SJCRH30 (cell line): ENCODE measurements at places on chromosomes 2 and 18. TPM values are rescaled to one million over a fixed set of nuclear protein-coding genes. Genes with fewer than 3 reads are reported as not detected.

DNA sequence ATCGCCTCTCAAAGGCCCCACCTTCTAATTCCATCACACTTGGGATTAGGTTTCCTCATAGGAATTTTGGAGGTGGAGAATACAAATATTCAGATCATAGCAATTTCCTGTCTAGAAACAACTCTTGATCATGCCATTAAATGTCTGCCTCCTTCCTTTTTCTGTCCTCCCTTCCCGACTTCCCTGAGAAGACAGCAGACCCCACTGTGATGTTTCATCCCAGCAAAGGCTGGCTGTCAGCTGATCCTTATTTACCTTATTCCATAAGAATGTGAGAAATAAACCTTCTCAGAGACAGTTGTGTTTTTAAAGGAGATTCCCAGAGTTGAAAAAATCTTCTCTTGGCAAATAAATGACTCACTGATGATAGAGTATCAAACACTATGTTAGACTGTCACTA, 133.9 kb downstream of the TDRD15 start:
- H3K27me3 ChIP-seq = peaks cover 6% of the 10 kb centered on the region; the same call in 1 of the 2 replicates
- no peak overlapping the region for H3K4me3 ChIP-seq

DNA sequence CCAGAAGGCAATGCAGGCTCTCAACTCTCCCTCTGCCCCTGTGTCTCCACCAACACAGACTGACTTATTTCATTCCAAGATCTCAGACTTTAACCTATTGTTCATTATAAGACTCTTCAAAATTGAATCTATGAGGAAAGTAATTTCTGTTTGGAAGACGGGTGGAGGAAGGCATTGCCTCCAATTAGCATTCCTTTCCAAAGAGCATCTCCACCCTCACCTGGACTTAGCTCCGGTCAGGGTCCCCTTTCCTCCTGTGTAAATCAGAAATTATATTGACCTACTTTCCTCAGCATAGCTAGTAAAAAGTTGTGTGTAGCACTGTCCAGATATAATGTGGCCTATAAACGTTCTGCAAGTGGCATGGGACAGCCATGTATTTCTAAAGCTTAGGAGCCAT, 230.4 kb upstream of the ACVR2A start:
- no peak for DNase-seq
- no peaks in the 10 kb centered on the region for H3K27me3 ChIP-seq
- H3K27ac ChIP-seq = no peak overlapping the region
- peaks cover 14% of the 10 kb centered on the region for H3K4me1 ChIP-seq

GRCh38 chr2:204453730-204454167, 91.5 kb upstream of the PARD3B start:
- H3K4me1 ChIP-seq = peaks cover 19% of the 10 kb centered on the region
- no peaks in the 10 kb centered on the region for H3K36me3 ChIP-seq
- peak overlapping the region; percentile 31; the same call in 1 of the 2 replicates for H3K27ac ChIP-seq
- DNase-seq = peak; percentile 69
- peak overlapping the region; percentile 35 for H3K4me3 ChIP-seq

ZNF385B gene
- 0.84 and 2.1 TPM in 2 replicates for total RNA-seq

SNTG2 gene
- total RNA-seq = 0.41 TPM in 1 of 2 replicates, not detected in the other

TOGARAM2 gene
- total RNA-seq = 0.41 and 0.73 TPM in 2 replicates

GALNT5 gene
- total RNA-seq = 0.02 TPM in 1 of 2 replicates, not detected in the other
